AG04450 (cell line): ENCODE measurements at places on chromosomes 6 and 20.

DNA sequence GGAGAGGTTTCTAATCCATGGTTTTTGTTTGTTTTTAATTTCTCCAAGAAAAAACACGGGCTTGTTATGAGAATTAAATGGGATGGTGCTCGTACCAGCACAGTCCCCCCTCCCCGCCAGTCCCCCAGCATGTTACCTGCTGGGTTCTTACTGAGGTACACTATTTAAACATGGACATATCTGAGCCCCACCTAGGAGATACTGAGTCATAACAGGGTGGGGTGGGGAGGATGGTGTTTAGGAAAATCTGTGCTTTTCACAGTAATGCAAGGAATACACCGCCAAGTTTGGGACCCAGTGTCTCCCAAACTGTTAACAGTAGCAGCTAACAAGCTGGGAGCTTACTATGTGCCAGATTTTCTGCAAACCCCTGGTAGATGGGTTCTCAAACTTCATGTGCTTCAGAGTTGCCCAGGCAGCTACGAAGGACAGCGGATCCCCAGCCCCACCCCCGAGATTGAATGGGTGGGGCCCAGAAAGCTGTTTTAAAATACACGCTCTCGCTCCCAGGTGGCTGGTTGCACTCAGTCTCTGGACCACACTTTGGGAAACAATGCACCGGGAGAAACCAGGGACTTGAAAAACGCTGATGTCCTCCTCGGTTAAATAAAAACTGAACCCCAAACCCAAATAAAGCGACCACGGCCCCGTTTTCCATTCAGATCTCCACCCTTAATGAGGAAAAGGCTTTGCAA lies 995 bp downstream of the ZFP64 start:
- no peak for DNase-seq

DNA sequence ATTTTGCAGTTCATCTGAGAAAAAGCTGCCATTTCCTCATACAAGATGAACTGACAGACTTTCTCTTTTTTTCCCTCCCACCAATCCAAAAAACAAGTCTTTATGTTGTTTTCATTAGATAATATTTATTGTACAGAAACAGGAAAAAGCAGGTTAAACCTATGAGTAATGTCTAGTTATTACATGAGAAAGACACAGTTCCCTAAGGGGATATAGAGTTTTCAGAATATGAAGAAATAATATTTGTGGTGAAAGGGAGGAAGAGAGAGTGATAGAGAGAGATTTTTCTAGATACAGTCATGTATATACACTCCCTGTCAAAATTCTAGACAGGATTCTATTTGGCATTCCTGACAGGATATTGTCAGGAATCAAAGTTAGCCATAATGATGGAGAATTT lies 392.4 kb downstream of the BMP2 start:
- DNase-seq, result no peak

DNA sequence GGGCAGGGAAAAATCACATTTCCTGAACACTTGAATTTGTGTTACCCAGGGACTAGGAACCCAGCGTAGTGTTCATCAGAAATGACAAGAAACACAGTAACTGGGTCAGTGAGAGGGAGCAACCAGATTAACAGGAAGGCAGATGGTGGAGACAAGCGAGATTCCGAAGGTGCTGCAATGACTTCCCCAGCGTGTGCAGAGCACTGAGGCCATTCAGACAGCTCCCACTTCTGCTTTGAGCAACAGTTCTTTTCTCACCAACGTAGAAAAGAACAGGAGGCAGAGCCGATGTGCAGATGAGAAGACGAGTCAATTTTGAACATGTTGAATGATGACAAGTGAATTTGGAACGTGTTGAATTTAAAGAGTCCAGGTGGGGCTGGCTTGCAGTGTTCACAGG lies 63.1 kb upstream of the IFNGR1 start:
- DNase-seq, result no peak

GRCh38 chr6:157392927-157393668 lies 12.1 kb downstream of the ZDHHC14 start:
- DNase-seq, result no peak

GRCh38 chr6:110055387-110055735 lies 77.2 kb downstream of the GPR6 start:
- DNase-seq, result no peak

- no peak for DNase-seq
These were observed 220.7 kb upstream of the CITED2 start for GRCh38 chr6:139595183-139595582.
